ENCODE measurements at places on chromosomes 11 and 22. TPM values are rescaled to one million over a fixed set of nuclear protein-coding genes. Genes with fewer than 3 reads are reported as not detected.
A peak's percentile ranks its signal among the peaks of the same experiment; 100 is the strongest.

DNA sequence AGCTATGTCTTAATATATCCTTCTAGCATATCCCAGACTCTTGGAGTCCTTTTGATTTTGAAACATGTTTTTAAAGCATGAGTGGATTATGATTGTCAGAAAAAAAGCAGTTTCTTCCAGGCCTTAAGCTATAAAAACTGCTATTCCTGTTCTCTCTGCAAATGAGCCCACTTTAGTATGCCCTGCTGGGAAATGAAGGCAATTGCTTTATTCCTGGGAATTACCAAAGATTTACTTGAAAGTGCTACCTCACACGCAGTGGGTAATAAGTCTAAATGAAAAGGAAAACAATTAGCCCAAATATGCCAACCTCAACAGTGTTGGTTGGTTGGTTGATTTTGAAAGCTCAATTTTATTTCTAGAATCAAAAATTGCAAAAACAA, 17.2 kb upstream of the RCN1 start:
- no peak for DNase-seq

GRCh38 chr11:6240781-6241180, 1.9 kb downstream of the CNGA4 start:
- DNase-seq, result no peak

ACCS gene
- total RNA-seq, result 12.5 TPM

KCNJ4 gene
- total RNA-seq, result not detected

DNA sequence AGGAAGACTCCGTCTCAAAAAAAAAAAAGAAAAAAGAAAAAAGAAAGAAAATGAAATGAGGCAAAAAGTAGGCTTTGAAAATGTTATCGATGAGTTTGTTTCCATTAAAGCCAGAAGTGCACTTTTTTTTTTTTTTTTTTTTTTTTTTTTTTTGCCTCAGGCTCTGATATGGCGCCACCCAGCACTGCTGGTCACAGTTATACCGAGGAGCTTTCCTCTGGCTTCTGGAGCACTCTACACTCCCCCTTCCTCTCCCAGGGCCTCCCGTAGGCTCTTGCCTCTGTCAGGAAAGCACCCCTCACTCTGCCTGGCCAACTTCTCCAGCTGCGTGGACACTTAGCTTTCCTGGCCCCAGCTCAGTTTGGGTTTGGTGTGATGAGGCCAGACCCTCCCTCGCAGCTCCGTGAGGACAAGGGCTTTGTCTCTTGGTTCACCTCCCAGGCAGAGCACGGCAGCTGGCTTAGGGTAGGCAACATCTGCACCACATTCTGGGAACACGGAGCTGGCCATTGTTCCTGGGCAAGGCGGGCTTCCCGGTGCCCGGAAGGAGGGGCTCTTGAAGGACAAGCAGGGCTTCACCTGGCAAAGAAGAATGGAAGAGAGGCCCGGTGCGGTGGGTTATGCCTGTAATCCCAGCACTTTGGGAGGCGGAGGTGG, 16.9 kb downstream of the FADS2 start:
- DNase-seq, result no peak

- no peak for DNase-seq
Observed at GRCh38 chr11:22807391-22807790, 22.2 kb downstream of the SVIP start.

- no peak for DNase-seq
Observed at GRCh38 chr11:95993438-95994298, 69.8 kb upstream of the MTMR2 start.

DNA sequence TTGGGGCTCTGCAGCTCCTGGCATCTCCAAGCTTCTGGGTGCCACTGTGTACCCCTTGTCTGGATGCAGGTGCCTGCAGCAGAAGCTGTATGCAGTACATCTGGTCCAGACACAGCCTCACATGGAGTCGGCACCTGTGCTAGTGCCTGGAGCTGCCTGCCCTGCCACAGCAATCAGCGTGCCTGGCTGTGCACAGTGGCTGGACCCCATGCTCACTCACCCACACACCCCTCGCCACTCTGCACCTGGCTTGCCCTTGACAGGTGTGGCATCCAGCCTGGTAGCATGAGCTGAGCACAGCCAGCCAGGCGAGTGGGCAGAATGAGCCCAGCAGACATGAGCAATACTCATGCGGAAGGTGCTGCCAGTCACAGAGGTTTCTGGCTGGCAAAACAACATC, 19.5 kb upstream of the OR6A2 start:
- no peak for DNase-seq

- no peak for DNase-seq
Observed at GRCh38 chr11:47724041-47724729, 9.0 kb upstream of the AGBL2 start.

DNA sequence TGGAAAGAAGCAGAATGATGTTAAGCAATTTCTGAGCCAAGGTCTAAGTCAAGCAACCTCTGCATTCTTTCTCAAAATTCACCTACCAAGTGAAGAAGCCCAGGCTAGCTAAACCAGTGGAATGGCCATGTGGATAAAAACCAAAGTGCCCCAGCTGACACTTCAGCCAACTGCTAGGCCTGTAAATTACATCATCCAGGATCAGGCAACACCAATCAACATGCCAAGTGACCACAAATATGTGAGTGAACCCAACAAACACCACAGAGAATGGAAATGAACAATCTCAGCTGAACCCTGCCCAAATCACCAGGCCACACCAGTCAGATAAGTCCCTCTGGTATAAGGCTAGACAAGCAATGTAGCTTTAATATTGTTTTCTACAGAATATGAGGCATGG, 25.1 kb upstream of the FJX1 start:
- no peak for DNase-seq

- no peak for DNase-seq
Observed at GRCh38 chr22:17974703-17975372, 49.5 kb downstream of the MICAL3 start.

DNAJB7 gene
- total RNA-seq, result 3.1 TPM

GRCh38 chr11:69560141-69560790, 78.8 kb downstream of the LINC01488 start:
- DNase-seq, result no peak

DNA sequence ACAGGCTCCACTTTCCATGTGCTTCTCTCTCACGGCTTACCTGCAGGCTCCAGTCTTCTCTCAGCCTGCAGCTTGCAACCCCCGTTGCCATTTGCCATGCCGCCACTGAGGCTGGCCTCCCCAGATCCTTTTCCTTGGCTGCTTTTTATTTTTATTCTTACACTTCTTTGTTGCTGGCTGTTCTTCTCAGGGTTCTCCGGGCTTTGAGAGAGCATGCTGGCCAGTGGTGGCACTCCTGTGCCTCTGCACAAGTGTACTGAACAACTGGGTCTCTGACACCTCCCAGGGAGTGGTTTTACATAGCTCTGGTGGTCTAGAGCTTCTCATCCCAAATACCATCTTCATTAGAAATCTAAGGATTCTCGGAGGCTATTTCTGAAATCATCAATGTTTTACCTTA, 241.7 kb upstream of the MTNR1B start:
- DNase-seq, result no peak

DNA sequence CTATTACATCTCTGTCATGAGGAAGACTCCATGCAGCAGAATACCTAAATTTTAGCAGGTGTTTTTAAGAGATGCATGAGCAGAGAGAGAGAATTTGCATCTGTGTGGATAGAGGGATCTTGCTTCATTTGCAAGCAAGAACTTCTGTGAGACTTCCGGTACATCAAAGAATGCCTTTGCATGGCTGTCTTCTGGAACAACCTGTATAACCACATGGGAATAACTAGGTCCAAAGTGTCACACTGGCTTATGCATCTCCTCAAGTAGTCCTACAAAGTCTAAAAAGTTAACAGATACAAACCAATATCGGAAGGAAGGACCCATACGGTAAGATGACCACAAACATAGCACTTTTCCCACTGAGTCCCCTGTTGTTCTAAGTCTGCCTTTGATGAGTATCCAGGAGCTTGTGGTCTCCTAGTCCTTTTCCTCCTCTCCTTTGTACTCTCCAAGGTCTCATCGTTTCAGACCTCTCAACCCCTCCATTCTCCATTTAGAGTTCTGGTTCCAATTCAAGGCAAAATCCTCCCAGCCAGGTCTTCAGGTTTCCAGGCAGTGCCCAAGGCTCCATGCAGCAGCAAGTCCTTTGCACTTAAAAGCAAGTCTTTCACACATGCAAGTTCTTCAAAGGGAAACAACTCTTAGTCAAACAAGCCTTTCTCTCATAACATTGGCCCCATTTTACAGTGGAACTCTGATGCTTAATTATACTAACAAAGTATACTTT, 581.7 kb upstream of the ARHGAP42 start:
- DNase-seq, result no peak

DNA sequence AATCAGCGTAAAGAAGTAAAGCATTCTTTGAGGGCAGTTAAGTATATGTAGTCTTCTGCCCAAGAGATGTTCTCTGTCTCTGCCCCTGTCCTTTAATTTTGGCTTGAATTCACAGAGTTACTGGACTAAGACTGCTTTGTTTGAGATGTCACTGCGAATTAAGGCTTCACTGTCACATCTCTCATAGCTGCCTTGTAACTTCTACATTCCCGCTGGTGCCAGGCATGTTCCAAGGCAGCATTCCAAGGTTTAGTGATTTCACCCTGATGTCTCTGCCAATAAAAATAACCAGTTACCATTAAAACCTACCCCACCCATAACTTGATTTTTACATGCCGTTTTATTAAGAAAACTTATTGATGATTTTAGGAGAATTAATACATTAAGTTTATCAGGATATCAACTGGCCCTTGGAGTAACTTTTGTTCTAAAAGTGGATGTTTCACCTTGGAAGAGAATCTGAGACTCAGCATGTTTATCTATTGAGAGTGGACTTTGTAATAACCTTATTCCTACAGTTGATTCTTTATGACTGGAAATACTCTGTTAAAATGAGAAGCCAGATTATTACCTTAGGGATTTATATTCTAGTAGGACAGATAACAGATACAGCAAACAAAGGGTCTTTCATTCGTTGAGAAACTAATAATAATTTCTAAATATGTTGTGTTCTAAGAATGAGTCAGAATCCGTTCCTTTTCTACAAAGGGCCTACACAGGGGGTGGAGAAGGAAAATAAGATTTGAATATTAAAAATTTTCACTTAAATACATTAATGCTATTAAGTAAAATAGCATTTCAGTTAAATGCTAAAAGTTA, 110.2 kb downstream of the UVRAG start:
- peak; percentile 32 for DNase-seq
